ENCODE measurements at places on chromosomes 13 and 19.

- no peak for DNase-seq
These were observed 38.3 kb downstream of the SOX1 start for GRCh38 chr13:112105244-112105681.

DNA sequence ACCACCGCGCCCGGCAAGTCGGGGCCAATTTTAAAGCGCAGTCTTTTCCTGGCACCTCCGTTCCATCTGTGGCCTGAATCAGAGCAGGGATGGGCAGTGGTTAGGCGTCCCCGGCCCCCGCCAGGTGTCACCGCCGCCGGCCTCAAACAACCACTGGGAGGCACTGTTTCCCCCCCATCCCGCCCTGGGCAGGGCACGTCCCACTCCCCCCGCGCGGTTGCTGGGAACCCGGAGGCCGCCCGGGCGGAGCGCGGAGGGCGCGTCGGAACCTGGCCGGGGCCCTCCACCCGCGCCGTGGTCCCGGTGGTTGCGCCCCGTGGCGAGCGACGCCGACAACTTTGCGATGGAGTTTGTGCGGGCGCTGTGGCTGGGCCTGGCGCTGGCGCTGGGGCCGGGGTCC lies at the start of gene GRIN3B:
TSS of gene GRIN3B (plus strand) at position 325 of the 400 bp plus-strand sequence. CDS start at position 344, 19 bp downstream.
- DNase-seq, result no peak

GRCh38 chr19:52742516-52742915 lies 7.7 kb upstream of the ZNF611 start:
- no peak for DNase-seq

DNA sequence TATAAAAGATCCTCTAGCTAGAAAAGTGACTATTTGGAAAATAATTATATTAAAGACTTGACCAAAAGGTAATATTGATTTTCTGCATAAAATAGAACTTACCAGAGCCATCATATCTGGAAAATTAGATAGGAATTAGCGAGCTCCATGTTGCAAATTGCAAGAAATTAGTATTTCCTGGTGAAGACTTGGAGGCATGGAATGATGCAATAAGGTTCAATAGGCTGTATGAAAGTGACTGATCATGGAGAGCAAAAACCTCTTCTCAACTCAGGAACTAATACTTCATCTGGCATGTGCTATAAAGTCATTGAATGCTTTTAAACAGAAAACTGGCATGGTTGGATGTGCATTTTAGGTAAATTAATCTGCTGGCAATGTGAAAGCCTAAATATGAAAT lies 66.3 kb upstream of the UFM1 start:
- DNase-seq, result no peak

- DNase-seq, result no peak
These were observed 11.1 kb upstream of the SPATA13 start for GRCh38 chr13:24149246-24150032.

DNA sequence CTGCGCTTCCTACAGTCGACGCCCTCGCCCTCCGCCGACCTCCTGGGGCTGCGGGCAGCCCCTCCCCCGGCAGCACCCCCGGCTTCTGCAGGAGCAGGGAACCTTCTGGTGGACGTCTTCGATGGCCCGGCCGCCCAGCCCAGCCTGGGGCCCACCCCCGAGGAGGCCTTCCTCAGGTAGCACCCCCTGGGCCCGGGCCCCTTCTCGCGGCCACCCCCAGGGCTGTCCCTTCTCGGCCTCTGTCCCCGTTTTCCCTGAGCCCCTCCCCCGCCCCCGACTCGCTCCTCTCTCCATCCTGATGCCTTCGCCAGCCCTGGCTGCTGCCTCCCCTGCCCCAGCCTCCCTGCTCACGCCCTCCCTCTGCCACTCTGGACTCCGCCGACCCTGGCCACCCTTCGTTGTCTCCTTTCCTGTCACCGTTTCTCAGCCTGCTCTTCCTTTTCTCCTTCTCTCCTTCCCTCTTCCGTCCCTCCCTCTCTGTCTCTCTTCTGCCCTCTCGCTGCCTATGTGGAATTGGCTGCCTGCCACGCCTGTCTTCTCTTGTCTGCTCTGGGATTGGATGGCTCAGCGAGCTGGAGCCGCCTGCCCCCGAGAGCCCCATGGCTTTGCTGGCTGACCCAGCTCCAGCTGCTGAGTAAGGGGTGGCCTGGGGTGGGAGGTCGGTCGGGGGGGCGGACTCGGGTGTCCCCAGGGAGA lies 11.0 kb downstream of the FUZ start:
- DNase-seq, result peak; percentile 90

GRCh38 chr19:50460161-50460765 lies 16.0 kb upstream of the EMC10 start:
- DNase-seq, result peak; percentile 34

GRCh38 chr13:23639674-23640073 lies 69.5 kb downstream of the TNFRSF19 start:
- no peak for DNase-seq

DNA sequence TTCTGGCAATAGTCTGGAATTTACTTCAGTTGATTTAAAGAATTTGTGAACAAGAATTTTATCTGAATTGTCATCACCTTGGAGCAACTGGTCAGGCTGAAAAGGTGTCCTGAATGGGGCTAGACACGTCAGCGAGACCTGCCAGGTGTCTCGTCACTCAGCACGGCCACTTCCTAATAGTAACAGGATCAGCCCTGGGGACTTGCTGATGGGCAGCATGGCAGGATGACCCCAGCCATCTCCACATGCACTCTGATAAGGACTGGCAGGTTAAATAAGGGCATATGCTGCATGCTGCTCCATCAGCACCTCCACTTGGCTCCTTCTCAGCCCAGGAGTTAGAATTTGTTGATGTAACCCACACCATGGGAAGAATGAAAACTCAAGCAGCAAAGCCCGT lies 224.2 kb downstream of the FOXO1 start:
- DNase-seq, result no peak

DNA sequence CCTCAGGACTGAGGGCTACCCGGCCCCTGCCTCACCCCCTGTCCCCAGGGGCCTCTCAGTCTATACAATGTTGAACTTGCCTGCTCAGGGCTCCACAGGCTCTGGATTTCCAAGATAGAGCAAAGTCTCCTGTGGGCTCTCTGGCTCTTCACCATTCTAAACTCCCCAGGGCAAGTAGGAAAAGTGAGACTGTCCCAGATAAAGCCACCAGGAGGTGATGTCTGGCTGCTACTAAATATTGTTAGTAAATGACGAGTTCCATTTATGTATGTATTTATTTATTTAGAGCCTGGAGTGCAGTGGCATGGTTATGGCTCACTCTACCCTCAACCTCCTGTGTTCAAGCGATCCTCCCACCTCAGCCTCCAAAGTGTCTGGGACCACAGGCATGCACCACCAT lies 73.6 kb upstream of the SIAH3 start:
- no peak for DNase-seq

GRCh38 chr19:16739546-16739945 lies 19.9 kb downstream of the NWD1 start:
- DNase-seq, result no peak

DNA sequence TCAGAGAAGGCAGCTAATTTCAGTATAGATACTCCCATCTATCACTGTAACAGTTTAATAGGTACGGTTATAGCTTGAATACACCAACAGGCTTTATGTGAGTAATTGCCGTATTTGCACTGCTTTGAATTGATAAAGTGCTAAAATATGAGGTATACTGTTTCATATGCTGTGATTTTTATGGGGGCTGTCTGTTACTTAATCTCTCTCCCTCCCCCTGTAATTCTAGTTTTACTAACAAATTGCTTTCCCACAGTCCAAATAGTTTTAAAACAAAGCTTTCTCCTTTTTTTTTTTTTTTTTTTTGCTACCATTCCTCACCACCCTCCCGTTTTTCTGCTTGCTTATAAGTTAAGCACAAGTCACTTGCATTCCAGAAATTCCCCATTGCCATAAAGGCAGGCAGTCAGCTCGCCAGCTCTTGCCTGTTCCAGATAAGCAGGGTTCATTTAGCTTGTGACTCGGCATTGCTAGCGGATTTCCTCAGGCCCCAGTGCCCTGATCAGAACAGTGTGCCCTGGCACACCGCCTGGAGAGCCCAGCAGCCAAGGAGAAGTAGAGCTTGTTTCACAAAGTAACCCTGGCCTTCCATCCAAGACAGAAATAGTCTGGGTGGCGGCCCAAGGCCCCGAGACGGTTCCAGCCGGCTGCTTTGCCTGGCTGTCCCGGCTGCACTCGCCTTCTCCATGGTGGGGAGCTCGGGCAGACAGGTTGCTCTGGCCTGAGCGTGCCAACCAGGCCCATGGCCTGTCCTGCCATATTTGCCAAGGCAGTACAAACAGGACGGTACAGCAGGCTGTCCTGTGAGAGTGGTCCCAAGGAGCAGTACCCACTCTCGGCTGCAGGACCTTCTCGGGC lies 43.5 kb upstream of the NPAS1 start:
- peak; percentile 59 for DNase-seq

Measured in left kidney (tissue), 8 donors.